ENCODE measurements at places on chromosomes 12 and 14. TPM values are rescaled to one million over a fixed set of nuclear protein-coding genes. Genes with fewer than 3 reads are reported as not detected.

DNA sequence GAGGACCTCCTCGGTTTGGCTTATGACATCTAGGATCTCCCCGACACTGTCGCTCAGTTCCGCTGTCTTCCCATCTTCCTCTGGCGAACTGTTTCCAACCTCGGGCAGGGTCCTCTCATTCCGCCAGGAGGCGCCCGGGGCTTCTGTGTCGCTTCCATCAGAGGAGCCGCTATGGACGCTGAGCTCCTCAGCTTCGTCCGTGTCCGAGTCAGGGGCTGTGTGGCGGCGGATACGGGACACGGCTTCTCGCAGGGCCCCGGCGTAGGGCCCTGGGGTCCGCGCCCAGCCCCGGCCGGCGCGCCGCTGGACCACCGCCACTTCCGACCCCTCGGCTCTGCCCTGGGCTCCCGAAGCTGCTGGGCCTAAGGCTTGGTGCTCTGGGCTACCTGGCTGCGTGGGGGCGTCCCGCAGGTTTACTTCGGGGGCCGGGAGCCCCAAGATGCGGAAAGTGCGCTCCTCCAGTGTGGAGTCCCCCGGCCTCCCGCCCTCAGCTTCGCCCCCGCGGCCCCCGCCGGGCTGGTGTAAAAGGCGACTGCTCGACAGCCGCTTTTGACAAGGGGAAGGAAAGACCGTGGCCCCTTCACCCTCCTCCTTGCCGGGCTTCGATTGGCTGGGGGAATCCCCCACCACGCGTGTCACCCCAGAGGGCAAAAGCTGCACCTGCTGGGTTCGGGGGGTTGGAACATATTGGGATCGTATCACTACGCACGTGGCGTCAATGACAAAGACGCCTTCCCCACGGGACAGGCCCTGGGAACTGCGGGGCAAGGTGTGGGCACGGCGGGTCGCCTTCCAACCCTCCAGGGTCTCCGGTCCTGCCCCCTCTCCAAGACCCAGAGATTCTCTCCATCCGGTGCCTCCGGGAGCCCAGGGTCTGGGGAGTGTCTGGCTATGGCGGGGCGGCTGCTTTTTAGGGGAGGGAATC lies 2.1 kb downstream of the DDN start:
- no peak overlapping the region for H3K4me3 ChIP-seq
- peaks cover 37% of the 10 kb centered on the region for H3K4me1 ChIP-seq
- no peaks in the 10 kb centered on the region for H3K27me3 ChIP-seq
- no peak overlapping the region for H3K27ac ChIP-seq
- H3K36me3 ChIP-seq: no peaks in the 10 kb centered on the region
- peak; percentile 70 for DNase-seq

- no peaks in the 10 kb centered on the region for H3K36me3 ChIP-seq
- DNase-seq: no peak
- peak overlapping the region; percentile 28 for H3K27ac ChIP-seq
- H3K27me3 ChIP-seq: no peaks in the 10 kb centered on the region
- H3K4me3 ChIP-seq: no peak overlapping the region
These were observed 7.5 kb upstream of the SYNE3 start for GRCh38 chr14:95523815-95524448.

DNA sequence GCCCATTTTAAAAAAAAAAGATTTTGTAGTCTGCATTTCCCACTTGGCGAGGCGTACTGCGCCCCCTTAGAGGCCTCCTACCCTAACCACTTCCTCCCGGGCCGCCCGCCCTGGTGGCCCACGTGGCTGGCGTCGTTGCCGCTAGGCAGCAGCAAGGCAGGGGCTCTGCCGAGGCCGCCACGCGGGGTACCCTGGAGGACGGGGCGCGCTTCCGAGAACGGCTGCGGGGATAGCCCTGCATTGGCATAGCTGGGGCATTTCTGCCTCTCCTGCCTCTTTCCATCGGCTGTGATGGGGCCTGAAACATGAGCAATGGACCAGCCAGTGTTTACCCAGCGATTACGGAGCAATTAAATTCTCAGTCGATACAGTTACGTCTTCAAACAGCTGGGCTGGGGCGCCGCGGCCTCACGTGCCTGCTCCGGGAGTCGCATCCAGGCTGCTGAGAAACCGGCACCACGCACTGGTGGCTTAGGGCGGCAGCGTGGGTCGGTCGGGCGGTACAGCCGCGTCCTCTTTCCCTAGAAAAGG lies 38.0 kb downstream of the IQSEC3 start:
- H3K36me3 ChIP-seq: no peaks in the 10 kb centered on the region
- no peaks in the 10 kb centered on the region for H3K4me1 ChIP-seq
- no peaks in the 10 kb centered on the region for H3K27me3 ChIP-seq
- H3K27ac ChIP-seq: no peak overlapping the region
- no peak overlapping the region for H3K4me3 ChIP-seq

Gene C2CD5
- 12.2 TPM for total RNA-seq

GRCh38 chr12:71686658-71687025 lies 760 bp downstream of the TMEM19 start:
- H3K4me3 ChIP-seq: no peak overlapping the region
- H3K36me3 ChIP-seq: no peaks in the 10 kb centered on the region
- peak overlapping the region; percentile 37 for H3K27ac ChIP-seq
- H3K27me3 ChIP-seq: no peaks in the 10 kb centered on the region
- no peak for DNase-seq
- H3K4me1 ChIP-seq: peaks cover 38% of the 10 kb centered on the region

- H3K27me3 ChIP-seq: no peaks in the 10 kb centered on the region
- no peak overlapping the region for H3K27ac ChIP-seq
- no peaks in the 10 kb centered on the region for H3K36me3 ChIP-seq
These were observed 23.0 kb upstream of the ACTN1 start for GRCh38 chr14:69002069-69002468.

- no peaks in the 10 kb centered on the region for H3K4me1 ChIP-seq
- H3K27me3 ChIP-seq: no peaks in the 10 kb centered on the region
- no peak overlapping the region for H3K4me3 ChIP-seq
- no peak for DNase-seq
- H3K27ac ChIP-seq: no peak overlapping the region
These were observed 186.6 kb downstream of the CACNA1C start for GRCh38 chr12:2239381-2239871.

Gene IGF1
- total RNA-seq: 44.8 TPM

Gene INHBC
- not detected for total RNA-seq

Gene SMCO3
- 1.3 TPM for total RNA-seq

DNA sequence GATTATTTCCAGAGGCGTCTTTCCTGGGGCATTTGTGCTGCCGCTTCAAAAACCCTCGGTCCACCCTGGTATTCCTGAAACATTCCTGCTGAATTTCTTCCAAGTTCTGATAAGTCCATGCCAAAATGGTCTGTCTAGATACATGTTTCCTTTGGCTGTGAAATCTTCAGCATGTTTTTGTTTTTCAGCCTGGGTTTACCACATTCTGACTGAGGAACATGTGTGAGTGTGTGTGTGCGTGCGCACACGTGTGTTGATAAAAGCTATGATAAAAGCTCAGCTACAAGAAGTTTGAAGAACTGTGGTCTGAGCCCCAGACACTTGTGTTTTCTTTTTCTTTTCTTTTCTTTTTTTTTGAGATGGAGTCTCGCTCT lies 22.4 kb downstream of the ANKRD9 start:
- no peaks in the 10 kb centered on the region for H3K4me1 ChIP-seq
- H3K36me3 ChIP-seq: no peaks in the 10 kb centered on the region
- no peak for DNase-seq
- no peaks in the 10 kb centered on the region for H3K27me3 ChIP-seq
- H3K27ac ChIP-seq: no peak overlapping the region

Gene RERGL
- total RNA-seq: 3.9 TPM

GRCh38 chr14:100132903-100133510 lies 26.4 kb downstream of the DEGS2 start:
- H3K4me3 ChIP-seq: no peak overlapping the region
- peak overlapping the region; percentile 6 for H3K27ac ChIP-seq
- H3K4me1 ChIP-seq: peaks cover 34% of the 10 kb centered on the region
- DNase-seq: no peak
- no peaks in the 10 kb centered on the region for H3K36me3 ChIP-seq

Gene CIROP
- not detected for total RNA-seq

DNA sequence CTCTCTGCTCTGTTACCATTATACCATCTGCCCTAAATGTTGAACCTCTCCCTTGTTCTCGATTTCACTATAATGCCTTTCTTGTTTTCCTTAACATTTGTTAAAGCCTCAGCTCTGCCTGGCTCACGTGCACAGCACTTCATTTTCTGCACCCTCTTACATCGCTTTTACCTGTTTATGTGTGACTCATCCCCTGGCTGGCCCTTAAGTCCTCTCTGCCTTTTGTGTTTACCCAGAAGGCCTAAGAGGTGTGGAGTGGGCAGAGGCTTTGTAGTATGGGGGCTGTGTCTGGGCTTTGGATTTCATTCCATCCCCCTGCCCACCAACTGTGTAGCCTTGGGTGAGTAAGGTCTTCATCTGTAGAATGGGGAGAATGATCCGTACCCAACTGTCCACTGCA lies 36.5 kb downstream of the UBE3B start:
- H3K27me3 ChIP-seq: no peaks in the 10 kb centered on the region
- H3K27ac ChIP-seq: no peak overlapping the region
- peaks cover 6% of the 10 kb centered on the region for H3K36me3 ChIP-seq
- DNase-seq: no peak

DNA sequence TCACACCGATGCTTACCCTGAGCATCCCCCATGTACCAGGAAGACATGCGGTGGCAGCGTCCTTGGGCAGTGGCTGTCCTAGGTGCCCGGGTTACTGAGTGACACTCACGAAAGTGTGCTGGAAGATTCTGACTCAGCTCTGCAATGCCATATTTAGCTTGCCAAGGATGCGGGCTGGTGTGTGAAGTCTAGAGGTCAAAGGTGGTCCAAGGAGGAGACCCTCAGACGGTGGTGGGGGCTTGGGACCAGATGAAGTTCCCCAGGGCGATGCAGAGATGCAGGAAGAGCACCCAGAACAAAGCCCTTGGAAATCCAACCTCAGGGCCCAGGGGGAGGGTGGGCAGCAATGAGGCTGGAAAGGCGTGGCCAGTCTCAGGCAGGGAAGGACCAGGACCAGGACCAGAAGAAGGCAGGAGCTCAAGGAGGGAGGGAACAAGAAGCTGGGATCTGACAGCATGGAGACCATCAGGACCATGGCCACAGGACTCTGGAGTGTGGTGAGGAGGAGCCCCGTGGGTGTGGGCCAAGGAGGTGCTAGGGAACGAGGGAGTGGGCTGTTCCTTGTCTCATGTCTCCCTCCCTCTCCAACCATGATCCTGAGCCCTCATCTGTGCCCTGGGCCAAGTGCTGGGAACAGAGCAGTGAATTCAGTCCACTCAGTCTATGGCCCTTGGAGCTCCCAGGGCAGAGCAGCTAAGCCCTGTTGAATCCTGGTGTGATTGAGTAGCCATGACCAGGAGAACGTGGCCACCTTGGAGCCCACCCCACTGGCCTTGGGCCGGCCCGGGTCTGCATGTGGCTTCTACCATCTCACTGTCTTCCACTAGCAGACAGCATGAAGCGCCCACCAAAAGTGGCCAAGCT lies 310.1 kb upstream of the DIO3 start:
- no peaks in the 10 kb centered on the region for H3K4me1 ChIP-seq
- no peak for DNase-seq

DNA sequence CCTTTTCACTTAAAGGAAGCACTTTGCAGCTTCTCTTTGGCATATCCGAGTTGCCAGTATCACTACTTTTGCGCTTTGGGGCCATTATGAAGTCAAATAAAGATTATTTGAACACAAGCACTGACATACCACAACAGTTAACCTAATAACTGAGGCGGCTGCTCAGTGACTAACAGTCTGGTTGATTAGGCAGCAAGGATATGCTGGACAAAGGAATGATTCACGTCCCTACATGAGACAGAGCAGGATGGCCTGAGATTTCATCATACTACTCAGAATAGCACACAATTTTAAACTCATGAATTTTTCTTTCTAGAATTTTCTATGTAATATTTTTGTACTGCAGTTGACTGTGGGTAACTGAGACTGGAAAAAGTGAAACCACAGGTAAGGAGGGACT lies 56.9 kb upstream of the E2F7 start:
- no peaks in the 10 kb centered on the region for H3K4me1 ChIP-seq
- H3K4me3 ChIP-seq: no peak overlapping the region
- H3K27me3 ChIP-seq: no peaks in the 10 kb centered on the region
- no peak for DNase-seq
- no peak overlapping the region for H3K27ac ChIP-seq

DNA sequence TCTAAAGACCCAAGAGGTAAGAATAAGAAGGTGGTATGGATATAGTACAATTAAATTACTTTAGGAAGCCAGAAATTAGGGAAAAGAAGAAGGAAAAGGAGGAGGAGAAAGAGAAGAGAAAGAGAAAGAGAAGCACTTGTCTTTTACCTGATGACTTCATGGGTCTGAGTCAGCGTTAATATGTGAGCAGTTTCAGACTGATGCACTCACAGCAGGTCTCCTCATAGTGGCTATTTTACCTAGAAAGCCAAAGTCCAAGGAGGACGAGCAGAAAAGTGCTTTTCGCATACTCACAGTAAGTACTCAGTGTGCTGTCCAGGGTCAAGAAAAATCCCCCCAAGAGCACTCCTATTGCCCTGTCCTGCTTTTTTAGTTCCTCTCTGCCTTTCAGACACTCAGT lies 222.1 kb downstream of the C12orf42 start:
- H3K36me3 ChIP-seq: no peaks in the 10 kb centered on the region
- no peak overlapping the region for H3K4me3 ChIP-seq
- H3K27ac ChIP-seq: no peak overlapping the region
- H3K27me3 ChIP-seq: no peaks in the 10 kb centered on the region
- H3K4me1 ChIP-seq: no peaks in the 10 kb centered on the region

Gene PPP1R36
- total RNA-seq: 5.6 TPM

- no peak overlapping the region for H3K4me3 ChIP-seq
- no peaks in the 10 kb centered on the region for H3K27me3 ChIP-seq
- DNase-seq: peak; percentile 64
- H3K27ac ChIP-seq: peak overlapping the region; percentile 86
These were observed 185.3 kb upstream of the BCL2L14 start for GRCh38 chr12:11885261-11886038.
